Smooth muscle cell of the brain vasculature (primary cell): ENCODE measurements at places on chromosomes 12 and 14.

DNA sequence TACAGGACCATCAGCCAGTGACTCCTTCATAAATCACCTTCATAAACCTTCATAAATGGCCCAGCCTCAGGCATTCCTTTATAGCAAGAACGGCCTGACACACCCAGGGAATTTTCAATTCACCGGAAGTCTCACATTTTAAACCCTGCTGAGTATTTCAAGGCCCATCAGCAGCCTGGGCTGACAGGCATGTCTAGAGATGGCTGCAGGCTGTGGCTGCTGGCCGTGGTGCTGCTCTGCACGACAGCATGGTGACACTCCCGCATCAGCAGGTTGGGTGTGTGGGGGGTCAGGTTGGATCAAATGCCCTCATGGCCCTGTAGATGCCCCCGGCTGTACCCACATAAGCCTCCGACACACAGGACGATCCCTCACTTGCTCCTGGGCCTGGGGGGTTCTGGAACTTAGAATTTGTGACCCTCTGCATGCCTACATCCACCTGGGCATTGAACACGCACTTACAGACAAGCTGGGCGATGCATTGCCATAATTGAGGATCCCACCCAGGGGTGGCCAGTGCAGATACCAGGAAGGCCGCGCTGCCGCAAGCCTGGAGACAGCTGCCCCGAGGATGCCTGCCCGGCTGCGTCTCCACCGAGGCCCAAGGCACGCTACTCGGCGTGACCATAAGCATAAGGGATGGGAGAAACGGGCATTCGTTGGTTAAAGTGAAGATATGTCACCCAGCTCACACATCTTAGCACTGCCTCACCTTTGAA, 124.3 kb downstream of the PIWIL1 start:
- DNase-seq, result no peak

- DNase-seq, result no peak
These were observed 47.6 kb downstream of the NINJ2 start for GRCh38 chr12:615620-616019.

DNA sequence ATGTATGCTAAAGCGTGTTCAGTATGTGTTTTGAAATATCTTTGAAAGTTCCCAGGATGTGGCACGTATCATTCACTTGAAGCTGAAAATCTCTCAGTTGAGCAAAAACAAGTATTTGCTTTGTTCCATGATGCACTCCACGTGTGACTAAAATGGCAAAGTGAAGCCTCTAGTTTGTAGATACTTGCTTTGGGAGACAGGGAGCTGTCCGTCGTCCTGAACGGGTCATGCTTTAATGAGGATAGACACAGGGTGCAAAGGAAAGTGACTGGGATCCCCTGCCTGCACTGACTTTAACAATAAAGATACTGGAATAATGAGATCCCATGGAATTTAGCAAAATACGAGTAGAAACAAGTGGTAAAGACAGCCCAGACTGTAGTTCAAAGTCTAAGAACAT, 991.4 kb downstream of the NRXN3 start:
- peak; percentile 23 for DNase-seq

DNA sequence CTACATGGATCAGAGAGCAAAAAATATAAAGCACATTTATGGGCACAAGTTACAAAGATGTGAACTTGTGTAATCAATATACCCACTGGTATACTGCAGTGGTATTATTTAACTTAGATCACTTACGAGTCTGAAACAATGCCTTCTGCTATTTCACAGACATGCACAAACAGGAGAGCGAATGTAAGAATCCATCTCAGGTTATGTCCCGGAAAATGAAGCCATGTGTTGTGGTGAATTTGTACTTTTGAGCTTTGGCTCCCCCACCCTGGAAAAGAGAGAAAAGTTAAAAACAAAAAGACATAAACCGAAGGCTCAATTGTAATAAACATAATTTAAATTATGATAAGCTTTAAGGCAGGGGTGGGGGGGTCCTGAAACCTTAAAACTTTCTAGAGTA, 7.6 kb downstream of the ABCC9 start:
- DNase-seq, result no peak
